Cardiac septum (tissue), 1 donor: ENCODE measurements at places on chromosomes 13 and 19.
A peak's percentile ranks its signal among the peaks of the same experiment; 100 is the strongest.

DNA sequence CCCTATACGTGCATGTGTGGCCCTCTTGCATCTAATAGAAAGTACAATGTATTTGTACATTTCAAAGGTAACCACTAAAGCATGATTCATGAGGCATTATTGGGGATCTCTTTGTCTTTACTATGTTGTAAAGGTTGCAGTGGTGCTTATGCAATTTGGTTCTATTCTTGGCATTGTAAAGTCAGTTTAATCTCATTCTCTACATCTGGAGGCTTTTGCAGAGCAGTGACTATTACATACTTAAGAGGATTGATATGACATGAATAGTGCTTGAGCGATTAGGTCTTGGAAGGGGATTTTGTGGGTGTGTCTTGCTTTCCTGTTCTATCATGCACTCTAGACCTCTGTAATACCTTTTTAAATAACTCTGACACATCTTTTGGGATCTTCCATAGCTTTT lies 610.0 kb downstream of the EFNB2 start:
- DNase-seq, result no peak

GRCh38 chr19:46466536-46467196 lies 4.7 kb downstream of the PNMA8A start:
- DNase-seq, result peak; percentile 69

- DNase-seq, result no peak
Measured at GRCh38 chr13:108281901-108282300, 12.4 kb downstream of the TNFSF13B start.

DNA sequence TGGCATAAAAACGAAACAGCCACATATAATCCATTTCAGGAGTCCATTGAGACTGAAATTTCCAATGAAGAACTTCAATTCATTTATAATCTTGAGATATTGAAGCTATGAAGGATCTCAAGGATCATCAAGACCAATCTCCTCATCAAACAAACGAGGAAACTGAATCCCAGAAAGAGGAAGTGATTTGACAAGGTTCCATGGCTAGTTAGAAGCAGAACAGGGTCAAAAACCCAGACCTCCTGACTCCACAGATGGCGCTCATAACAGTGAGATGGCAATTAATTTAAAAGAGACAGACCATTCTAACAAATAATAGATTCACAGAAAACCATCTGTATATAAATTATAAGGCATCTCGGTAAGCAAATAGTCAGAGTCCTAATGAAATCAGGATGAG lies 229.7 kb downstream of the KCTD12 start:
- DNase-seq, result no peak

DNA sequence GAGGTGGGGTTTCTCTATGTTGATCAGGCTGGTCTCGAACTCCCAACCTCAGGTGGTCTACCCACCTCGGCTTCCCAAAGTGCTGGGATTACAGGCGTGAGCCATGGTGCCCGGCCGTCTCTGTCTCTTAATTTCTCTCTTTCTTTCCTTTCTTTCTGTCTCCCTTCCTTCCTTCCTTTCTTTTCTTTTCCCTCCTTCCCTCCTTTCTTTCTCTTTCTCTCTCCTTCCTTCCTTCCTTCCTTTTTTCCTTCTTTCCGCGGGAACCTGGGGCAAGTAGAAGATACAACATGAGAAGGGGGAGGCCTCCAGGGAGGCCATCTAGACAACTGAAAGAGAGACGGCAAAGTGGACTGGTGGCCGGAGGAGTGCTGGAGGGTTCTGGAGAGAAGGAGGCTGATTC lies 15.2 kb upstream of the ELAVL1 start:
- no peak for DNase-seq

DNA sequence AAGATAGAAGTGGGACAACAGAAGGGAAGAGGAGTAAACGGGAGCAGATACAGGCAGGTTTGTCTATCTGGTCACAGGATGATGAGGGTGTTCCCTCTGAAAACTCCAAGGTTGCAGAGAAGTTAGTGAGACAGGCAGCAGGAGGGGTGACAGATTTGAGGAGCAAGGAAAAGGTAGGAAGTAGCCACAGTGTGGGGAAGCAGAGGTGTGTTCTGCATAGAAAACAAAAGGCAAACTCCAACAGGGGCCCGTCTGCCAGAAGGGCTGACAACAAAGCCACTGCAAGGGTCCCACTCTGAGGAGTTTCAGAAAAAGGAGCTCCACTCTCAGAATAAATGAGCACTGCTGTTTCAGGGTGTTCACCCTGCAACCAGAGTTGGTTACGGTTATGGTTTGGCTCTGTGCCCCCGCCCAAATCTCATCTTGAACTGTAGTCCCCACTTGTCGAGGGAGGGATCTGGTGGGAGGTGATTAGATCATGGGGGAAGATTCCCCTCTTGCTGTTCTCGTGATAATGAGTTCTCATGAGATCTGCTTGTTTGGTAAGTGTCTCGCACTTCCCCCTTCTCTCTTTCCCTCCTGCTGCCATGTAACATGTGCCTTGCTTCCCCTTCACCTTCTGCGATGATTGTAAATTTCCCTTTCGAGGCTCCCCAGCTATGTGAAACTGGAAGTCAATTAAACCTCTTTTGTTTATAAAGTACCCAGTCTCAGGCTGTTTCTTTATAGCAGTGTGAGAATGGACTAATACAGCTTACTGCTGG lies 32.1 kb downstream of the SMAD9 start:
- DNase-seq, result no peak

GRCh38 chr13:37617173-37617572 lies 18.6 kb upstream of the POSTN start:
- no peak for DNase-seq

DNA sequence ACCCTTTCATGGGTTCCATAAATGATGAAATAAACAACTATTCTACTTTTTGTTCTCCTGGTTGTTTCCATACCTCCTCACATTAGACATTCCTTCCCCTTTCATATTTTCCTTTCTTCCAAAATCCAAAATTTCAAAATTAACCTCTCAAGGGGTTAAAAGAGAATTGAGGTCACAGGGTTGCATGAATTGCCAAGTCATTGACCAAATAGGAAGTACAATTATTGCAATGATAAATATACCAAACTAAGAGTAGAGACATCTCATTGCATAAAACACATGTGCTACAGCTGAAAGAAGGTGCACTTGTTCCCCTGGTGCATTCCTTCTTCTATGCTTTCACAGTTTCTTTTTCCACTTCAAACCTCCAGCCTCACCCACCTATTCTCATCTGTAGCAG lies 136.1 kb downstream of the KCTD12 start:
- no peak for DNase-seq

- DNase-seq, result no peak
Measured at GRCh38 chr13:23797276-23797903, 91.8 kb downstream of the MIPEP start.

- no peak for DNase-seq
Measured at GRCh38 chr13:99484473-99484872, 16.8 kb upstream of the TM9SF2 start.

- no peak for DNase-seq
Measured at GRCh38 chr13:108306860-108307259, 37.3 kb downstream of the TNFSF13B start.

- no peak for DNase-seq
Measured at GRCh38 chr13:67775359-67775758, 545.2 kb upstream of the PCDH9 start.

DNA sequence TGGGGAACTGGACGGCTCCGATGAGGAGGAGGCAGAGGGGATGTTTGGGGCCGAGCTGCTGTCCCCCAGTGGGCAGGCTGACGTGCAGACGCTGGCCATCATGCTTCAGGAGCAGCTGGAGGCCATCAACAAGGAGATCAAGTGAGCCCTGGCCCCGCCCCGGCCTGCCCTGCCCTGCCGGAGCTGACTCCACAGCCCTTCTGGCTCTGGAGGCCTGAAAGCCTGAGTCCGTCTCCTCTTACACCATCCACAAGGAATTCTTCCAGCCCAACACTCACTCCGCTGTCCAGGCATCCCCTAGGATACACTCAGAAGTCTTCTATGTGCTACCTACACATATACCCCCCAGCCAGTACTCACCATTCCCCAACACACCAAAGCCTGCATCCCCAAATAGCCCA lies 17.4 kb downstream of the PPFIA3 start:
- no peak for DNase-seq

- DNase-seq, result no peak
Measured at GRCh38 chr13:50589651-50590054, 253.8 kb downstream of the DLEU7 start.

GRCh38 chr19:54959840-54960239 lies 6.3 kb upstream of the NLRP2 start:
- no peak for DNase-seq

GRCh38 chr19:4217429-4218264 lies 11.7 kb upstream of the EBI3 start:
- no peak for DNase-seq
